NCI-H446 (cell line): ENCODE measurements at places on chromosomes 5 and 9.
A peak's percentile ranks its signal among the peaks of the same experiment; 100 is the strongest.

DNA sequence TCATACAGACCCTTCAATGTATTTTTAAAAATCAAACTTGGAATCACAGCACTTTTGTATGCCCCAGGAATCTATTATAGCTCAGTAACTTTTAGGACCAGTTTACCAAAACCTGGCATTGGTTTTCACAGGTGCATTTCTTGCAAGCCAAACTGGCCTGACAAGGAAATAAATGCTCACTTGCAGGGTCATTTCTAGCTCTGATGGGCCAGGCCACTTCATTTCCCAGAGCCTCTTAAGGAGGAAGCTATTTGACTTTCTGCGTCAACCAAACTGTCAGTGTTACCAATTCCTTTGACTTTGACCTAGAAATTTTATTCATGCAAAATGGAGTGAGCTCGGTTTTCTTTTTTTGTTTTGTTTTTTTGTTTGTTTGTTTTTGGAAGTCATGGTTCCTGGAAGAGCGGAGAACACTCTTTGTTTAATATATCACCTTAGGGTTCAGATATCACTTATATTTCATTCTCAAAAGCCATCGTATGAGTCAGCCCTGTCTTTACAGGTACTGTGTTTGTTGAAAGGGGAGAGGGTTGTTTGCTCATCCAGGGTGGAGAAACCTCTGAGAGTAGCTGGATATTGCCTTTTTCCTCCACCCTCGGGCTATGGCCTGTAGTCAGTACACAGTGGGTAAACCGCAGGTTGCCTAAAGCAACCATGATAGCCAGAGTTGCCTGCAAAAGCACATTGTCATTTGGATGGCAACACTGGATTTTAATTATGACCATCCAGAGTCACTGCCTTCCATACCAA lies 58.9 kb downstream of the GNA14 start:
- DNase-seq: no peak

GRCh38 chr9:124795881-124796431 lies 19.0 kb downstream of the OLFML2A start:
- no peak for DNase-seq

GRCh38 chr5:56088967-56089829 lies 94.4 kb upstream of the IL6ST start:
- no peak for DNase-seq

DNA sequence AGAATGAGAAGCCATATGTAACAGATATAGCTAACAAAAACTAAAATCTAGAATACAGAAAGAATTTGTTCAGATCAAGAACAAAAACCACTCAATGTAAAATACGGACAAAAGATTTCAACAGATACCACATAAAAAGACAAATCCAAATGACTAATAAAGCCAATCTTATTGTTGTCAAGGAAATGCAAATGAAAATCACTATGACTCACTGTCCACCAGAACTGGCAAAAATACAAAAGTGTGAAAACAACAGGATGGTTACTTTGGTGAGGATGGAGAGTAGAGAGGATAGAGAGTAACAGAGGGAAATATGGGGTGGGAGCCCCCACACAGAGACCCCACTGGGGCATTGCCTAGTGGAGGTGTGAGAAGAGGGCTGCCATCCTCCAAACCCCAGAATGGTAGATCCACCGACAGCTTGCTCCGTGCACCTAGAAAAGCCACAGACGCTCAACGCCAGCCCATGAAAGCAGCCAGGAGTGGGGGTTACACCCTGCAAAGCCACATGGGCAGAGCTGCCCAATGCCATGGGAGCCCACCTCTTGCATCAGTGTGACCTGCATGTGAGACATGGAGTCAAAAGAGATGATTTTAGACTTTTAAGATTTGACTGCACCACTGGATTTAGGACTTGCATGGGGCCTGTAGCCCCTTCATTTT lies 15.2 kb upstream of the RHOBTB3 start:
- DNase-seq: no peak

DNA sequence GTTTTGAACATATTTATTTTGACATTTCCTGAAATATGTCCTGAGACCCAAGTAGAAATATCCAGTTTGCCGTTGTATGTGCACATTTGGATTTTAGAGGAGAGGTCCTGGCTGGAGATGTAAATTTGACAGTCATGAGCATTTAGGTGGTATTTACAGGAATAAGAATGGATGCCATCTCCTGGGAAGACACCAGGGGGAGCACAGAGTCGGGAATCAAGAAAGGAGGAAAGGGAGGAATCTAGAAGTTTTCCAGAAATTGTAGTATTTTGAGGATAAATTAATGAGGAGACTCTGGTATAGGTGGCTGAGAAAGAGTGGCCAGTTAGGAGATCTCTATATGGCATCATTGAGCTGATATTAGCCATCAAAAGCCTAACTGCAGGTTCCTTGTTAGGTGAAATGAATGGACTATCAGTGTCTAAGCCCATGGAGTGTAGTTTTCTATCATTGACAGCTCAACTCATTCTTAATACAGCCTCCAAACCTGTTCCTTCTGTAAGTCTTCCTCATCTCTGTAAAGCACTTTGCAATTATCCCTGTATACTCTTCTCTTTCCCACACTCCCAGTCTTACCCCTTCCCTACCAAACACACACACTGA lies 7.2 kb downstream of the GAPT start:
- DNase-seq: peak; percentile 30

- DNase-seq: no peak
Observed at GRCh38 chr5:15691521-15691920, 191.5 kb downstream of the FBXL7 start.

DNA sequence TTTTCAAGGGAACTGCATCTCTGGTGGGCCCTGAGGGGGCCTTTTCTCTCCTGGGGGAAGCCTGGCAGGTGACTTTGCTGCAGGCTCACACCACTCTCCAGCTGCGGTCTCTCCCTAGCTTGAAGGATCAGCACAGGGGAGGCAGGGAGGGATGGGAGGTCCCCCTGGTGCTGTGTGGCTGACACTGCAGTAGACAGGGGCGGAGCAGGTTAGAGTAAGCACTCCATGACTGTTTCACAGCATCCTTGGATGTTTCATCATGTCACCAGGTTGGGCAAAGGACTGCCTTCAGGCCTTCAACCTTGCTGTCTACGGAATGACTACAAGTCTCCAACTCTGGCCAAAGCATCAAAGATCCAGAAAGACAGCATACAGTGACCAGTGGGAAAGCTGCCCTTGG lies 470.7 kb downstream of the CDK5RAP2 start:
- DNase-seq: peak; percentile 39

GRCh38 chr5:162529886-162530285 lies 462.3 kb downstream of the GABRG2 start:
- DNase-seq: no peak

GRCh38 chr9:36924071-36924470 lies 110.0 kb downstream of the PAX5 start:
- no peak for DNase-seq

DNA sequence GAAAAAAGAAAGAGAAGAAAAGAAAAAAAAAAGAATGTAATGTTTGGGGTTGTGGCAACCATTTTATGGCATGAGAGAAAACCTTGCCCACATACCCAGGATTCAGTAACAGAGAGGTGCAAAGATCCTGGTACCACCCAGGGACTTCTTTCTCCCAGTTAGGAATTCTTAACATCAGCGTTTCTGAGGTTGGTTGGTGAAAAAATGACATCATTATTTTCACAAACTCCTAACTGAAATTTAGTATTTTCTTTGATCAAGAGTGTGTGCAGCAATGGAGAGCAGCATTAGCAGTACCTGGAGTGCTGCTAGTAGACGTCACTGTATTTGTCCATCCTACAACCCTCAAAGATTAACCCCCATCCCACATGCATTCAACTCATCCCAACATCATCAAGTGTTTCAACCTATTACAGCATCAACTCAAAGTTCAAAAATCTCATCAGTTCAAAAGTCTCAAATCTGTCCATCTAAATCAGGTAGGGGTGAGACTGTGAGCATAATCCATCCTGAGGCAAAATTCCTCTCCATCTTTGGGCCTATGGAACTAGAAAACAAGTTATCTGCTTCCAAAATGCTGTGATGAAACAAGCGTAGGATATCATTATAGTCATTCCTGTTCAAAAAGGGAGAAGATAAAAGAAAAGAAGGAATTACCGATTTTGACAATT lies 60.1 kb upstream of the MSX2 start:
- no peak for DNase-seq

GRCh38 chr9:33660772-33661171 lies 134.6 kb upstream of the PRSS3 start:
- DNase-seq: no peak

DNA sequence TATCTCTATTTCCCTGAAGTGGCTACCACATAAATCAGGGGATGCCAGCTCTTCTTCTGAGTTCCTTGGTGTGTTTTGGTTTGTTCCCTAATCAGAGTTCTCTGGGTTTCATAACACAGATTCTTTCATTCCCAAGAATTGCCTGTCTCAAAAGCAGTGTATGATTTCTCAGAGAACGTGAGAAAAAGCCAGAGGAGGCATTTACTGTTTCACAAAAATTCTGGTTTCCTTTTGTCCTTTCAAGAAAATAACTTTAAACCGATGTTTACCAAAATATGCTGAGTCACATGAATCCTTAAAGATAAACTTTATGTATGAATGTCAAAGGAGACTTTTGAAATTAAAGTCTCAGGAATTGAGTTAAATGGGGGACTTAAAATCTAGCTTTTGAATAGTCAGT lies 314.3 kb downstream of the EBF1 start:
- DNase-seq: no peak

DNA sequence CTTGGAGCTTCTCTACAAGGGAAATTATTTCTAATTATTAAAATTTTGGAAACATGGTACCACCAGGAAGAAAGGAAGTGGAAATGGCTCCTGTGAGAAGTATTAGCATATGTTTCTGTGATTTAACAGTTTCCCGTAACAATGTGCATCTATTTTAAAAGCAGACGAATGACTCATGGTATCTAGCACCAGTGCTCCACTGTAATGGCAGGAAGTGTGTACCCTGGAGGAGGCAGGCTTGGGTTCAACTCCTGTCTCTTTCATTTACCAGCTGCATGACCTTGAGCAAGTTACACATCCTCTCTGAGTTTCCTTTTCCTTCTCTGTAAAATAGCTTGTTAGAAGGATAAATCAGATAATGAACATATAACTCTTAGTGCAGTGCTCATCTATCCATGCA lies 41.0 kb upstream of the ANGPTL2 start:
- no peak for DNase-seq

- no peak for DNase-seq
Observed at GRCh38 chr5:111017731-111018130, 53.8 kb upstream of the TSLP start.

DNA sequence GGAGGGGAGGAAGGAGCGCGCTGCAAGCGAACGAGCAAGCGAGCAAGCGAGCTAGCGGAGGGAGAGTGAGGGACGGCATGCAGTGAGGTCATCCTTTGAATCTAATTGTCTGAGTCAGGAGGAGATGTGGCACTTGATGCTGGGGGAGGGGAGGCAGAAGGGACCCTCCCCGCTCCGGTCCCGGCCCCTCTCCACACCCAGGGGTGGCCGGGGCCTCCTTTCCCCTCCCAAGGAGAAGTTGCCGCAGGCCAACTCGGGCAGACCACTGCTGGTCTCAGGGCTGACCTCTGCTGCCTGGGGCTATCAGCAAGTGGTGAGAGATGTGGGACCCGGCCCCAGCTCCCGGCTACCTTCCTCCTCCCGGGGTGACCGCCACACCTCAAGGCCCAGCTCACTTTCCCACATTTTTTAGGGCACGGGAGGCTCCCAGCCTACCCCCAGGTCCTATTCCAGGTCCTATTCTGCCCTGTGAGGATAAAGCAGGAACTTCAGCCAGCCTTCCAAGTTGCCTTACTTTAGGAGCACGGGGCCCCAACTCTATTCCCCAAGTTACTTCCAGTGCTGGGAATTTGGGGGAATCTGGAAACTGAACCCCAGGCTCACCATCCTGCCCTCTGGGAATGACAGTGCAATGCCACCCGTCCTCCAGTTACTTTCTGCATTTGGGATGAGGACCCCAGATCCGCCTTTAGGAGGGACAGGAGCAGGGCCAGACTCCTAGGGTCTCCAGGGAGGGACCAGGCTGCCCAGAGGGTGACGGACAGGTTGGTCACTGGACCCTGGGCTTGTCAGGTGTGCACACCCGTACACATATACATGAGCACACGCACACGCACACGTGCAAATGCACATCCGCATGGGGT lies 11.1 kb downstream of the CNTFR start:
- no peak for DNase-seq

- DNase-seq: peak; percentile 20
Observed at GRCh38 chr5:32707418-32707997, 3.6 kb upstream of the NPR3 start.

DNA sequence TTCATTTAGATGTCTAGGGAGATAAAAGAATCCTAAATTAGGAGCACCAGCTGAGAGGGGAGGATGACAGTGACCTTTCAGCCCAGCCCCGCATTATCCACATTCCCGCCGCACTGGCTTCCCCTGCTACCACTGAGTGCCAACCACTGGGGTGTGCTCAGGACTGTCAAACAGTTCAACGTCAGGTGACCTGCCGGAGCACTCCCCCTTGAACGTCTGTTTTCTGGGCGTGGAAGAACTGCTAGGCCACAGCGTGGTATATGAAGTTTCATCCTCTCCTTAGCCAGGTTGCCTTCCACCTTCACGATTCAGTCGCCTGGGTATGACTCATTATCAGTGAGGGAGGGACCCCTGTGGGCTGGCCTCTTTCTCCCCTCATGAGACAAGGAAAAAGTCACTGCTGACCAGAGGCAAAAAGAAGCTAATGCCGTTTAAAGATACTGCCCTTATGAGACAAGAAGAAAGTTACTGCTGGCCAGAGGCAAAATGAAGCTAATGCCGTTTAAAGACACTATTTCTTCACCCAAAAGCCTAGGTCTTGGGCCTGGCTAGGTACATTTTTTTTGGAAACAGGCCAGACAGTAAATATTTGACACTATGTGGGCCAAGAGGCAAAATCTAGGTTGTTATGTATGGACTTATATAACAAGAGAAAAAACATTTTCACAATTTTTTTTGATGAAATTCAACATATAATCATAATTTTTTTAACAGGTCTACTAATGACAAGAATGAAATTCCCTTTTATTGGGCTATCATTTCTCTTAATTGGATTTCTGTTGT lies 4.6 kb downstream of the NMRK1 start:
- no peak for DNase-seq

- no peak for DNase-seq
Observed at GRCh38 chr5:127439644-127440043, 77.8 kb upstream of the PRRC1 start.

GRCh38 chr9:18185196-18185595 lies 288.8 kb upstream of the ADAMTSL1 start:
- no peak for DNase-seq

- DNase-seq: no peak
Observed at GRCh38 chr9:122011818-122012498, 81.2 kb downstream of the TTLL11 start.

DNA sequence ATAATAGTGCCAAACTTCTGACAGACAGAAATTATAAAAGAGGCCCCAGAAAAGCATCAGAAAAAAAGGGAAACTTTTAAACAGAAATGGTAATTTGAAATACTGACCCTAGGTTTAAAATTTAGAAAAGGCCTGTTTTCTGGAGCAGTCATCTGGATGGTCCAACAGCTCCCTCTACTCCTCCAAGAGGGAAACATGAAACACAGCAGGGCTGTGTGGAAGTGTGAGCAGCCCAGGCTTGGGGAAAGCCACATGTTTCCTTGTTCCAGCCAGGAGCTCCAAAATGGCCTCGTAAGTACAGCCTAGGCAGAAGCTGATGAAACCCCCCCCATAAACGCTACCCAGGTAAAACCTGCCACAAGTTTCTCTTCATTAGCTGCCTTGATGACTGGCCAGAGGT lies 499.3 kb upstream of the ADAMTS16 start:
- DNase-seq: no peak

GRCh38 chr5:152107220-152107619 lies 182.6 kb upstream of the GLRA1 start:
- DNase-seq: no peak
